ENCODE measurements at places on chromosomes 16 and 17.

DNA sequence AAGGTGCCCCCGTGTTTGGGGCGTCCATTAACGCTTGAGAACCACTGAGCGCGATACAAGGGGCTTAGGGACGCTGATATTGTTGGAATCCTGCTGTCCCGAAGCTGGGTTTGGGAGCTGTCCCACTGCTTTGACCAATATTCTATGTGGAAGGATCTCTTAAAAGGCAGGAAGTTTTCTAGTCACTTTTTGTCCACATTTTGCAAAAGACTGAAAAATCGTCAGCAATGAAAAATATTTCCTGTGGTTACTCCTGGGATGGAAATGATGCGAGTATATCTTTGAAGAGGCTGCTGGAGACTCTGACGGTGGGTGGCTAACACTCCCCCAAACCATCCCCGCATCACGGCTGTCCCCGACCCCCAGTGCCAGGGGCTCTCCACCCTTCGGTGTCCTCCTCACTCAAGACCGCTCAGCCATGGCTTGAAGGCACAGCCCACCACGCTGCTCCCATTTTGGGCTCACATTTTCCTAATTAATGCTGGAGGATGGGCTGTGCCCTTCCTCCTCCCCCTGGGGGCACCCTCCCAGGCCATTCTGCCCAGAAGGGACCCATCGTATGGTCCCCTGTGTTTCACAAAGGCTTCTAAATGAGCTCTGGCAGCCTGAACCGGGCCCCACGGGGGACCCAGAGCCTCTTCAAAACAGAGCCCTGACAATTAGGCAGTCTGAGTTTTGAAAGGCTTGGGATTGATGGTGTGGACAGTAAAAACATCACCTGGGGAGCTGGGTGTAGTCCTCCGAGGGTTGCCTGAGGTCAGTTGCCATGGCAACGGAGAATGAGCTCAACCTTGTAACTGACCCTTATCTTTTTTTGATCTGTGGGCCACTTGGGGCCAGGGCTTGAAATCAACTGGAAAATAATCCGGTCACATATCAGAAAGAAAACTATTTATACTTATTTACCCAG, 158.6 kb downstream of the C16orf78 start:
- DNase-seq, result no peak

DNA sequence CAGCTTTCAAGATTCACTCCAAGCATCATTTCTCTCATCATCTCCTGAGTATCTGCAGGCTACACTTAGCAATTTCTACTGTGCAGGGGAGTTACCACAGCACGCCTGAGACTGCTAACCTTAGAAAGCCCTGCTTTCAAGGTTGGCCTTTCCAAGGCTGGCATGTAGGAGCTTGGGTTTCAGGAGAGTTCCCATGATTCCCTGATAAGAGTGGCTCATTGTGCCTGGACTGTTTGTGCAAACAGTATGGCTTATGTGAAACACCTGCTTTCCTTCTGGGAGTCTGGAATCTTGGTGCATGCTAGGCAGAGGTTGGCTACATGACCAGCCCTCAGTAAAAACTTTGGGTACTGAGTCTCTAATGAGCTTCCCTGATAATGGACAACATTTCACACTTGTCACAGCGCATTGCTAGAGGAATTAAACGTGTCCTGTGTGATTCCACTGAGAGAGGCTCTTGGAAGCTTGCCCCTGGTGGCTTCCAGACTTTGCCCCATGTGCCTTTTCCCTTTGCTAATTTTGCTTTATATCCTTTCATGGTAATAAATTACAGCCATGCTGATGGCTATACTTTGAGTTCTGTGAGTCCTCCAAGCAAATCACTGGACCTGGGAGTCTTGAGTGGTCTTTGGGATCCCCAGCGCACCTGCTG, 19.7 kb upstream of the RGS9 start:
- DNase-seq, result no peak

DNA sequence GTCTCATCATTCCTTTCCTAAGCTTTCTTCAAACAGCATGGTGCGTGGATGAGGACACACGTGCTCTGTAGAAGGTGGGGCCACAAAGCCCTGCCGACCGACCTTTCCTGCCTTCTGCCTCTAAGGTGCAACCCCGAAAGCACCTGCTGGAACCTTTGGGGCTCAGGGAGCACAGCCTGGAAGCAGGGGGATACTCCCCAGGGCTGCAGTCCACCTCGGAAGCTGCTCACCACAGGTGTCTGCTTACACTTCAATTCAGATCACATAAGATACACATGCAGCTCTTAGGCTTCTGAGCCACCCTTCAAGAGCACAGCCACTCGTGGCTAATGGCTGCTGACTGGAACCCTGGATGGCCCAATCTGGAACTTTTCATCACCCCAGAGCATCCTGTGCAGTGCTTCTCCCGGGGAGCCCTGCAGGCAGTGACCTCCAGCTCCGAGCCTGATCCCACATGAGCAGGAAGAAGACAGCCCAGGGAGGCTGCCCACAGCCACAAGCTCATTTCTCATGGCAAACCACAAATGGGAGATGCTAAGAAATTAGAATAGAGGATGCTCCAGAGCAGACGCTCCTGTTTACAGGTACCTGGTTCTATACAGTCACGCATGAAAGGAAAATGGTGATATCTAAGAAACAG, 162.3 kb upstream of the FOXF1 start:
- DNase-seq, result no peak

GRCh38 chr17:82648742-82649331, 593 bp upstream of the WDR45B start:
- DNase-seq, result no peak

- no peak for DNase-seq
Observed at GRCh38 chr17:40500709-40501108, 714 bp downstream of the TNS4 start.

GRCh38 chr16:74094962-74095361, 201.7 kb upstream of the PSMD7 start:
- DNase-seq, result no peak

Data from DMS 273 treated with DMSO at 0.1 percent for 48 hours (cell line).